ENCODE measurements at places on chromosomes 16 and 17.

GRCh38 chr17:78595135-78595810 is 18.1 kb upstream of the DNAH17 start:
- DNase-seq: no peak

- DNase-seq: no peak
Measured at GRCh38 chr17:57906910-57907309, 48.3 kb downstream of the CUEDC1 start.

- no peak for DNase-seq
Measured at GRCh38 chr16:87416826-87417527, 24.8 kb downstream of the MAP1LC3B start.

DNA sequence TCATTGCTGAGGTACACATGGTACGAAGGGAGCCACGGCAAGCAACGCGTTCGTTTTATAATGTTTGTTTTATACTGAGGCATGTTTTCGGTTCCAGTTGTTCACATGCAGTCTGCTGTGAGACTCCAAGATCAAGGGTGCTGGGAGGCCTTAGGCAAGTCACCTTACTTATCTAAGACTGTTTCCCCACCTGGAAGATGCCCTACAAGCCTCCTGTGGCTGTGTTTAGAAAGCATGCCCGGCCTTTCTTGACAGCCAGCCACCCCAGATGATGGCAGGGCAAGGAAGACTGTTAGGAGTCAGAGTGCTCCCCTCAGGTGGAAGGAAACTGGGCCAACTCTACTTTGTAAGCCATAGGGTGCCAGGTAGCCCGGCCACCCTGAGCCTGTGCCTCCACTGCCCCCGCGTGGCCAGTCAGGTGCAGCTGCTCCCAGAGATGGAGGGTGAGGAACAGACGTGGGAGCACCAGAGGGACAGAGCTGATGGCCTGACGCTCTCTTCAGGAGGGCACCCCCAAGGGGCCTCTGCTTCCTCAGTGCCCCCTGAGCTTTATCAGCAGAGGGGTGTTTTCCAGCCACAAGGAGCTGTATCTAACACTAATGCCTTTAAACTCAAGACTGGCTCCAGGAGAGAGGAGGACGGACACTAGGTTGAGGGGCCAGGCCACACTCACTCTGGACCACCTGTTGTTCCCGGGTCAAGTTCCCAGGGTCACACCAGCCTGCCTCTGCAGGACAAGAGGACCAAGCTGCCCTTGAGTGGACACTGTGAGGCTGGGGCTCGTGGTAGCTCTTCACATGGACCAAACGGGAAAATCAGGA is 5.4 kb downstream of the NAT9 start:
- peak; percentile 66 for DNase-seq

- DNase-seq: no peak
Measured at GRCh38 chr17:65552214-65552613, 9.2 kb downstream of the AXIN2 start.

Measured in activated T-helper 1 cell treated with Interleukin-2 at 50 U/mL for 16 hours (primary cell).